ENCODE measurements at places on chromosomes 3 and 15.

GRCh38 chr3:24185738-24186384, 240.8 kb downstream of the NR1D2 start:
- DNase-seq: peak; percentile 79

DNA sequence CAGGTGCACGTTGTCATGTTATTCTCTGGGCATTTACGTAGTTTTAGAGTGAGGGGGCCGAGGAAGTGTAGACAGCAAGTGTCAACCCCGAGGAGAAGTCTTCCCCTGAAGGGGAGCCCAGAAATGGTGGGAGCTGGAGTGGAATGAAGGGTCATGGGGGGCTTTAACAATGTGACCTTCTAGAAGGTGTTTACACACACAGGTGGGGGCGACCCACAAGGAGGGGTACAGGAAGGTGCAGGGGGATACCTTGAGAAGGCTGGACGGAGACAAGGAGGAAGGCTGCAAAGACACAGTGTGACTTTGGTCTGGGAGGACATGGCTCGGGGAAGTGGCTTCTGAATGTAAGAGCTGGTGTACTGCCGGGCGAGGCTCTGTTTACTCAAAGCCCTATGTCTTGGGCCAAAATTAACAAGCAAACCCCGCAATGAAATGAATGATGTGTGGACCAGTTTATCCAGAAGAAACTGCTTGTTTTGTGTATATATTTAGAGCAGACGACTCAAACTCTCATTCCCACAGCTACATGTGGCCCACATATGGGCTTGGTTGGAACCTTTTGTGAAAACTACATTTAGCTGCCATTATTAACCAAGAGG, 18.7 kb downstream of the TRPM1 start:
- no peak for DNase-seq

- peak; percentile 87 for DNase-seq
Observed at GRCh38 chr3:55486857-55487380, at the start of gene WNT5A. Gene WNT5A (minus strand): TSS chr3:55487306. CDS start chr3:55486985, 321 bp downstream.

DNA sequence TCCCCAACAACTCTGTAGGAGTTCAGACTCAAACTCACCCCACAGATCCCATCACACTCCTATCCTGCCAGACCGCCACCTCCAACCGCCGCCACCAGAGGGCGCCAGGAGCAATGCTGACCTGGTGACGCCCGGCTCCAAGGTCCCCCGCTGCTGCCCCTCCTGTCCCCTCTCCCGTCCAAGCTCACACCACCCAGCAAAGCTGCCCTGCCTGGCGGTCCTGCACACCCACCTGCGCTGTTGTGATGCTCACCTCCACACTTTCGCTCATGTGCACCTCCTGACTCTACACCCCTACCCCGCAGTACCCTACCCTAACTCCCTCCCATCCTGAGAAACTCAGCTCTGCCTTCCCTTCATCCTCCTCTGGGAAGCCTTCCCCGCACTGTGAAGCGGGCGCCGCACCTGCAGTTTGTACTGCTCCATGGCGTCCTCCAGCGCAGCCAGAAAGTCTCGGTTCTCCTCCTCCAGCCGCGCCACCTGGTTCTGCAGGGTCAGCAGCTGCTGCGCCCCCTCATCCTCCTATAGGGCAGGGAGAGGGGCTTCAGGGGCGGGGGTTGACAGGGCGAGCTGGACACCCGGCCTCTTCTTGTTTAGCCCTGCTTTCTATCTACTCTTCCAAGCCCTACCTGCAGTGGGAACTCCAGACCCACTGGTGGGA, 7.9 kb downstream of the KIF7 start:
- DNase-seq: peak; percentile 97

GRCh38 chr3:187276397-187277128, 15.0 kb downstream of the MASP1 start:
- DNase-seq: no peak

DNA sequence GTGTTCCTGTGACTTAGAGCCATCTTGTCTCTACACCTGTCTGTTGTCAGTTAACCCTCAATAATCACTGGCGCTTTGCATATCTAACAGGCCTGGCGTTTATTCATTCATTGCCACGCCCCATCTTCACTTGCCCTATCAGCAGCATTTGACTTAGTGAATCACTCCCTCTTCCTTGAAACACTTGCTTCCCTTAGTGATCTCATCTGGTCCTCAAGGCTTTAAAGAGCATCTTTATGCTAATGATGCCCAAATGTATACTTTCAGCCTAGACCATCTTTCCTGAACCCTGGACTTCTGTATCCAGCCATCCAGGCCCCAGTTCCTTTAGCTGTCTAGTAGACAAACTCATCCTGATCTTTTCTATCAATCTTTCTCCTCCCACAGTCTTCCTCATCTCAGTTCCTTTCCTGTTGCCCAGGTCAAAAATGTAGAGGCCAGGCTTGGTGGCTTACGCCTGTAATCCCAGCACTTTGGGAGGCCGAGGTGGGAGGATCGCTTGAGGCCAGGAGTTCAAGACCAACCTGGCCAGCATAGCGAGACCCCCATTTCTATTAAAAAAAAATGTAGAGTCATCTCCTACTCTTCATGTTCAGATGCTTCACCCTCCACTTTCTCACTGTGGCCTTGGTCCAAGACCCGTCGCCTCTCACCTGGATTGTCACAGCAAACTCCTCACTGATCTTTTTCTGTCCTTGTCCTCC, 1.4 kb upstream of the IGDCC4 start:
- DNase-seq: peak; percentile 52

DNA sequence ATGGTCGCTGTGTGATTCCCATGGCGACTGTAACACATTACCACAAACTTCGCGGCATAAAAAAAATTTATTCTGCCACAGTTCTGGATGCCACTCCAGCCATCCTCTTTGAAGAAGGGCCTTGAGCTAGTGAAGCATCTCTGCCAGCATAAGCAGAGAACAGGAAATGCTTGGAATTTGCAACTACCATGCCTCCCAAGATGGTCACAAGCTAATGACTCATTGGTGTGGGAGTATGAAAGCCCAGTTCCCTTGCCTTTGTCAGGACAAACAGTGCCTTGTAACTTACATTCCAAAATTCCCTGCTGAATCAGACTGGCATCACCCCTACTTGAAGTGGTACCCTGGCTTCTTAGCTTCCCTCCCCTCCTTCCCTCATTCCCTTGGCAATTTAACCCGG, 129.7 kb downstream of the PROS1 start:
- DNase-seq: no peak

DNA sequence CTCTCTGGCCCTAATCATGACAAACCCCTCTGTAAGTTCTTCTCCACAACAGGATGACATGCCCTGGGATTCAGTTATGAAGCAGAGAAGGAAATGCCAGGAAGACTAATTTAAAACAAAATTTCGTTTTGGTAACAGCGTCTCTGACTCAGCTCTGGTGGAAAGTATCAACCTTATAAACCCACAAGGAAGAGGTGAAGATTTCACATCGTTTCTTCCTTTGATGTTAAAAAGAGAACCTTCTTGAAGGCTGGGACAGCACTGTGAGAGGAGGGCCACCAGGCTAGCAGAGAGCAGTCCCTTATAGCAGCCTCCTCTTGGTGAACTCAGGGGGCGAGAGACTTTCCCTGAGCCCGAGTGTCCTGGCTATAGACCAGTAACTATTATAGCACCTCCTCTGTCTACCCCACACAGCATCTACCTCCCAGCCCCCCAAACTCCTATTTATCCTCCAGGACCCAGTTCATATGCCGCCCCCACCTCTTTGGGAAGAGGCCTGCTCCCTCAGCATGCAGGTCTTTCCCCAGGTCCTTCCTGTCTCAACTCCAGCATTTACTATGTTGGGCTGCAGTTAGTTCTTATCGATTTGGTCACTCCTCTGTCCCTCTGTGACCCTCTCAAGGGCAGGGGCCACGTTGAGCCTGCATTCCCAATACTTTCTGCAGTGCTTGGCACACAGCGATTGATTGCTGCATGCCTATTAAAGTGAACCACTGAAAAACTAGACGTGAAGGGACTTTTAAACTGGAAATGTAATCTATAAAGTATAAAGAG, 321.5 kb upstream of the ICE2 start:
- no peak for DNase-seq

DNA sequence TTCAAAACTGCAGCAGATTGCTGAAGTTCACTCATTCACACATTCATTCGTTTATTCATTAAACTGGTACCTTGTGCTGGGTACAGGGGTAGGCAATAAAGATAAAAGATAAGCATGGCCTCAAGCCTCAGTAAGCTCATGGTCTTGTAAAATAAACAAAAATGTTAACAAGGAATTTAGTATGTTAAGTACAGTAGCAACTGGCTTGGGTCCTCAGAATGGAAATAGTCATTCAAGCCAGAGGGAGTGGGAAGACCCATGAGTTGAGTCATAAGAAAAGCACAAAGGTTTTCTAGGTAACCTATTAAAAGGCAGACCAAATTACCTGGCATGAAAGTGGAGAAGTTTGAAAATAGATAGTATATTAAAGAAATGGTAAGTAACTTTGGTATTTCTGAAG, 163.3 kb downstream of the CDIN1 start:
- no peak for DNase-seq

- DNase-seq: no peak
Observed at GRCh38 chr3:11692532-11692813, 48.8 kb upstream of the VGLL4 start.

GRCh38 chr15:90151989-90152645, 49.0 kb upstream of the SEMA4B start:
- DNase-seq: peak; percentile 88

- DNase-seq: no peak
Observed at GRCh38 chr3:34396288-34396687, 597.9 kb downstream of the PDCD6IP start.

GRCh38 chr3:133964547-133964946, 65.2 kb downstream of the SLCO2A1 start:
- no peak for DNase-seq

DNA sequence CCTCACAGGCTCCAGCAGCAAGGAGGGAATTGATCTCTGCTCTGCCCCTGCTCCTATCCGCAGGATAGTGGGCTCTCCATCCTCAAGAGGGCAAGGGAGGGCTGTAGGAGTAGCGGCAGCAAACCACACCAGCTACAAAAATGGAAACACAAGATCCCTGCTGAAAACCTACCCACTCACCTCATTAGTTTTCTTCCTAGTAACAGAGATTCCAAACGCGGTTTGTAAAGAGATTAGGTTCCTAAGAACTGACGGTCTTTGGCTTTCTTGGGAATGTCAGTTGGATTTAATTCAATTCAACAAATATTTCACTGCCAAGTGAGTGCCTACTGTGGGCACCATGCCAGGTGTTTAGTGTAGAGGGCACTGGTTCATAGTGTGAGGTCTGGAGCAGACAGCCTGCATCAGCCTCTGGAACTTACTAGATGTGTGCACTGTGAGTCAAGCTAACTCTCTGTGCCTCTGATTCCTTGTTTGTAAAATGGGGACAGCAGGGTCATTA, 84.7 kb downstream of the MRPL46 start:
- no peak for DNase-seq

- no peak for DNase-seq
Observed at GRCh38 chr3:180923561-180923960, 11.1 kb downstream of the FXR1 start.

DNA sequence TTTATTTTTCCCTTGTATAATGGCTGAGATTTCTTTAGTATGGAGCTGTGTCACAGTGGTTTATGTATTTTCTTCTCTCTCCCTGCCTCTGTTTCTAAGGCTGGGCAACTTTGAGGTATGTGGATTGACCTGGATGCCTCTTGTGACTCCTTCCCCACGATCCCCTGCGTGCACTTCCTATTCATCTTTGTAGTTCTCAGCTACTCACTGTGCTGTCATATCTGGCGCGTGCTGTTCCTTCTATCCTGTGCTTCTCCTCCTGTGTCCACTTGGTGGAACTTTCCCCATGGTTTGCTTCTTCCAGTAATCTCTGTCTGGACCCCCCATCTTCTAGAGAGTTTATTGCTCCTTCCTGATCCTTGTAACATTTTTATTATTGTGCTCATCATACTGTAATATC, 97.3 kb downstream of the AKAP13 start:
- DNase-seq: no peak

DNA sequence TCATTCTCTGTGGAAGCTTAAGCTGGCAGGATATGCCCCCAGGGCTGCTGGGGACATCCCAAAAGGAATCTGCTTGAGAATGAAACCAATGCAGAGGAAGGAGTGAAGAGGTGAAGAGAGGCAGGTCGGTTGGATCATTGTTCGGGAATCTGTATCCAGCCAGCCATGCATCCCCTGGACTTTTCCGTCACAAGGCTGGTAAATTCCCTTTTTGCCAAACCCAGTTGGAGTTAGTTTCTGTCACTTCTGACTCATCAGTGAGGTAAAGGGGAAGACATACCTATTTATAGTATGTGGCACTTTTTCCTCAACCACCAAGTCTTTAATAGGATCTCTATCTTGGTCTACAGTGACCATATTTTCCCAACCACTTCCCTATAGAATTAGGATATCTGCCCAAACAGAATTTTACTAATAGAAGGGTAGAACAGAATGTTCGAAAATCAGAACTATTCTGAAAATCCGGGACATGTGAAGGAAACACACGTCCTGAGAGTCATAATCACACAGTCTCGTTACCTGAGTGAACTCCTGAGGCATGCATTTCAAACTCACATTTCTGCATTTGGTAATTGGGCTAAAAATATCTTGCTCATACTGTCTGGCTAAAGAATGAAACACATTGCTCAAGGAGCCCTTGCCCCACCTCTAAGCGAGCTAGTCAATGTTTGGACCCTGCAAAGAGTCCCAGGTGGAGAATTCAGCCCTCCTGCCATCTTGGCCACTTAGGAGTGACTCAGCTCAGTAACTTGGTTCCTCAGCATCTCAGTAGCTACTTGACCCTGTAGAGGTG, 289.7 kb upstream of the ADAMTS9 start:
- DNase-seq: peak; percentile 48

GRCh38 chr15:78046796-78047341, 30.6 kb downstream of the TBC1D2B start:
- DNase-seq: peak; percentile 8

- peak; percentile 52 for DNase-seq
Observed at GRCh38 chr3:5160940-5161858, 26.3 kb upstream of the EDEM1 start.

- DNase-seq: no peak
Observed at GRCh38 chr3:148694116-148694515, 3.6 kb upstream of the AGTR1 start.

DNA sequence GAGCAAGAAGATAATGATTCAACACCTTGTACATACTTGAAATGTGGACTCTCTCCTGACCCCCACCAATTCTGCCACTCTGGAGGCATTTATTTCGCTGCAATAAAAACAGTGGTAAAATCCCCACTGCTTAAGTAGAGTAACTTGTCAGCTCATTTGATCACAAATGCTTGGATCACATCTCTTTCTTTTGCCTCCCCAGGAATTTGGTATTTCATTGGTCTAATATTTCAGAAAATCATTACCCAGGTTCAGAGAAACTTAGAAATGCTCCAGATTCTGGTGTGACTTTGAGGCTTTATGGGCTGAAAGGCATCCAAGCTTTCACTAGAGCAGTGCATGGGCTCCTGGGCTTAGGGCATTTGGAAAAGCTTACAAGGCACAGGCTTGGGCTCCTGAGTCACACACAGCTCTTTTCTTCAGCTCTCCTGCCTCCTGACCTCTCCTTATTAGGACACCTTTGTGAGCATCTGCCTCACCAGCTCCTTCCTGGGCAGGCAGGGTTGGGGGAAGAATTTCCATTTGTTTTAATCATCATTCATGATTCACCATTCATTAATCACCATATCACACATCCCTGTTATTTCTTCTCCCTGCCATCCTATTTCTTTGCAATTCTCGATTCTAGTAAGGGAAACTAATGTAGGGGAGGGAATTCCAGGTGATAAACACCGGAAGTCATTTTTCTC, 22.5 kb downstream of the CDCP1 start:
- no peak for DNase-seq

- no peak for DNase-seq
Observed at GRCh38 chr3:106323586-106323985, 454.8 kb upstream of the CBLB start.

Measured in endodermal cell (in vitro differentiated cells).